ENCODE measurements at places on chromosomes 7 and 10.

DNA sequence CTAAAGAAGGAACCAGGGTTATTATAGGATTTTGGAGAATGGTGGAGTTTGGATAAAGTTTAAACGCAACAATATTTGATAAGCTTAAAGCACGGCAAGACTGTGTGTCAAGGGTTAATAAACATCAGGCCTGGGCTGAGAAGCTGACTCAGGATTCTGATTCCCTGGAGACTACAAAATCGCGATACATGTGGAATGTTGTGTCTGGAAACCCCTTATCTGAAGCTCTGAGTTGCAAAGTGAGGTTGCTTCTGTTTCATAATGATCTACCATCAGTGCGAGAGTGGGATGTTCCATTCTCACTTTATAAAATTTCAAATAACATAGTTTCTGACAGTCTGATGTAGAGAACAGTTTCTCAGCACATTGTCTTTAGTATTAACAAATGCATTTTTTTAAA, 7.8 kb downstream of the C1GALT1 start:
- DNase-seq, result no peak

DNA sequence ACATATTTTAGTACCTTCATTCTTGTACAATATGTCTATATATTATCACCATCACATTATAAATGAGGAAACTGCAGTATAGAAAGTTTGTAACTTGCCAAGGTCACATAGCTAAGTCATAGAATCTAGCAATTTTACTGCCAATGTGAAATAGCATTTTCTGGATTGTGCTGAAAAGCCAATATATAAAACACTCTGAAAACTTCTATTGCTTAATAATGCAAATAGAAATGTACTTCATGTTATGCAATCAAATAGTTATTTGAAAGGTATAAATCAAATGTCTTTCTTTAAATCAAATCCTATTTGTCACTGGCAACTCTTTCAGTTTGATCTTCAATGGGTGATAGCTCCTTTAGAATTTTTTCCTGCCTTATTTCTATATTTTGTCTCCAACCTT, 129.5 kb downstream of the TMEM26 start:
- no peak for DNase-seq

GRCh38 chr10:50512743-50513416, 110.9 kb downstream of the SGMS1 start:
- DNase-seq, result no peak

- DNase-seq, result no peak
These were observed 11.7 kb upstream of the MKI67 start for GRCh38 chr10:128137877-128138276.

GRCh38 chr7:121752706-121753105, 120.3 kb upstream of the PTPRZ1 start:
- no peak for DNase-seq

GRCh38 chr7:131306777-131307176, 20.9 kb upstream of the MKLN1 start:
- no peak for DNase-seq

- DNase-seq, result no peak
These were observed 31.2 kb upstream of the KCTD7 start for GRCh38 chr7:66597461-66597860.

GRCh38 chr7:43568529-43568928, 14.4 kb upstream of the STK17A start:
- no peak for DNase-seq

DNA sequence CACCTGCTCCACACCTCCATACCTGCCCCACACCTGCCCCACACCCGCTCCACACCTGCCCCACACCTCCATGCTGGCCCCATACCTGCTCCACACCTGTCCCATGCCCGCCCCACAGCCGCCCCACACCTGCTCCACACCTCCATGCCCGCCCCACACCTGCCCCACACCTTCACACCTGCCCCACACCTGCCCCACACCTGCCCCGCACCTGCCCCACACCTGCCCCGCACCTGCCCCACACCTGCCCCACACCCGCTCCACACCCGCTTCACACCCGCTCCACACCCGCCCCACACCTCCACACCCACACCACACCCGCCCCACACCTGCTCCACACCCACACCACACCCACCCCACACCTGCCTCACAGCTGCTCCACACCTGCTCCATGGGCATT, 53.0 kb downstream of the PARP12 start:
- DNase-seq, result no peak

GRCh38 chr10:125991392-125991791, 95.0 kb downstream of the FANK1 start:
- no peak for DNase-seq

- peak; percentile 19 for DNase-seq
These were observed 96.3 kb downstream of the CPED1 start for GRCh38 chr7:121084748-121085336.

- DNase-seq, result no peak
These were observed 365.7 kb downstream of the GPR37 start for GRCh38 chr7:124399941-124400340.

Data from SHP77 treated with DMSO at 0.1 percent for 48 hours (cell line).